SK-N-SH treated with all-trans-retinoic acid at 6 μM for 48 hours (cell line): ENCODE measurements at places on chromosomes 3 and 15.

DNA sequence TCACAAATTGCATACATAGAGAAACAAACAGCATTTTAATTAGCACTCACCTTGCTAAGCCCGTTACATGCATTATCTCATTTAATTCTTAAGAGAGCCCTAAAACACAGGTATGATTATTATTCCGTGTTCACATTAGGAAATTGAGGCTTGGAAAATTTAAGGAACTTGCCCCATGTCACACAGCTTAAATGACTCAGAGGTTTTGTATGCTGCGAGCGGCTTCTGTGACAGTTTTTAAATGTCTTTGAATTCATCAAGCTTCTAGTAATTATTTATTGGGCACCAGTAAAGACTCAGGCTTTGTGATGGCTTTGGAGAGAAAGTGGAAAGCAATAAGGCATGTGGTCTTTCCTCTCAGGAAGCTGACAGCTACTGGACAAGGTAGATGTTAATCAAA, 166.7 kb upstream of the THBS1 start:
- ATAC-seq, result no peak

- no peak for ATAC-seq
Observed at GRCh38 chr3:26428992-26429391, 193.6 kb upstream of the LRRC3B start.

- no peak for ATAC-seq
Observed at GRCh38 chr15:63246691-63247469, 30.5 kb upstream of the APH1B start.

DNA sequence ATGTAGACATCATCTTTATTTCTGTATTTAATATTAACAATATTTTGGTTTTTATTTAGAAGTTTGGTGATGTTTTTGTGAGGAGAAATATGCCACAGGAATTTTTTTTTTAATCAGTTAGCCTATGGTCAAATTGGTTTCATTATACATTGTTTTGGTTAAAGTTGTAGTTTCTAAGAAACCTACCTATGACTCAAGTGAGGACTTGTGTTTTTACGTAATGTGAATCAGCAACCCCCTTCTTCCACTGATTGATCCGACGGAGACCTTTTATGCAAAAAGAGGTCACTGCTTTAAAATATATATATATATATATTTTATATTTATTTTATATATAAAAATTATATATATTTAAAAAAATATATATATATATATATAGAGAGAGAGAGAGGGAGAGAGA, 698.1 kb downstream of the FHIT start:
- no peak for ATAC-seq

DNA sequence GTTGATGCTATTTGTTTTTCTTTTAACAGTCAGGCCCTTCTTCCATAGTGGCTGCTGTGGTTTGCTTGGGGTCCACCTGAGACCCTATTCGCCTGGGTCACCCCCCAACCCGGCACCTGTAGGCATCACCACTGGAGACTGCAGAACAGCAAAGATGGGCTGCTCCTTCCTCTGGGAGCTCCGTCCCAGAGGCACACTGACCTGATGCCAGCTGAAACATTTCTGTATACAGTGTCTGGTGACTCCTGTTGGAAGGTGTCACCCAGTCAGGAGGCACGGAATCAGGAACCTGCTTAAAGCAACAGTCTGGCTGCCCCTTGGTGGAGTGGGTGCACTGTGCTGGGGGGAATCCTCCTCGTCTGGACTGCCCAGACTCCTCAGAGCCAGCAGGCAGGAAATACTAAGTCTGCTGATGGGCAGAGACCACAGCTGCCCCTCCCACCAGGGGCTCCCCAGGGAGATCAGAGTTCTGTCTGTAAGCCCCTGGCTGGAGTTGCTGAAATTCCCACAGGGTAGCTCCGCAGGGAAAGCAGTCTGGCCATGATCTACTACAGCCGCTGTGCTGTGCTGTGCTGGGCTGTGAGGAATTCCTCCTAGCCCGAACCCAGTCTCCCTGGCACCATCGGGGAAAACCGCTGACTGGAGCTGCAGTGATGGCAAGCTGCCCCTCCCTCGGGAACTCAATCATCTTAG, 248.2 kb downstream of the TBC1D5 start:
- ATAC-seq, result no peak
